Small intestine (tissue), 16 donors: ENCODE measurements at places on chromosomes 6 and 20.
A peak's percentile ranks its signal among the peaks of the same experiment; 100 is the strongest.

DNA sequence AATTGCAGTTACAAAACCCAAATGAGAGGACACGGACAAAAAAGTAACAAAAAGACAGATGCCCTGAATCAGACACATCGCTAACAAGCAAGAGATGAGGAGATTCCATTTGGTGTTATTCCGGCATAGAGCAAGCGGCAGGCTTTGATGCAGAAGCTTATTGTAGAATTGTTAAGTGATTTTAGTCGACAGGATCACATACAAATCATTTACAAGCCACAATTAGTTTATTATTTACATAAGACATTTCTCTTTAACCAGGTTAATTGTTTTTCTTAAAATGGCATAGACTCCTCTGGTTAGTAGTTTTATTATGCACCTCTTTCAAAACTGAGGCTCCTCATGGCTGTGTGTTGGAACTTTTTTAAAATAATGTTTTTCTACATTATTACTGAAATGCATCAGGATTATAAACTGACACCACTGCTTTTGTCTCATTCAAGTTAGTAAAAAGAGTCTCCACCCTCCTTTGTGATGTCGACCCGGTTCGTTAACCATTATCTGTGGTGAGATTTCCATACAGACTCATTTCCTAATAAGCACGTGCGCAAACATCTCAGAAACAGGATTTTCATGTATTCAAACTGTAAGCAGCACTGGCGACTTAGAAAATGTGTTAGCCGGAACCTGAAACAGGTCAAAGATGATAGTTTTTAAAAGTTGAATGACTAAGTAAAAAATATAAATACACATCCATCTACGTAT lies 119.8 kb downstream of the COL12A1 start:
- no peak for DNase-seq

DNA sequence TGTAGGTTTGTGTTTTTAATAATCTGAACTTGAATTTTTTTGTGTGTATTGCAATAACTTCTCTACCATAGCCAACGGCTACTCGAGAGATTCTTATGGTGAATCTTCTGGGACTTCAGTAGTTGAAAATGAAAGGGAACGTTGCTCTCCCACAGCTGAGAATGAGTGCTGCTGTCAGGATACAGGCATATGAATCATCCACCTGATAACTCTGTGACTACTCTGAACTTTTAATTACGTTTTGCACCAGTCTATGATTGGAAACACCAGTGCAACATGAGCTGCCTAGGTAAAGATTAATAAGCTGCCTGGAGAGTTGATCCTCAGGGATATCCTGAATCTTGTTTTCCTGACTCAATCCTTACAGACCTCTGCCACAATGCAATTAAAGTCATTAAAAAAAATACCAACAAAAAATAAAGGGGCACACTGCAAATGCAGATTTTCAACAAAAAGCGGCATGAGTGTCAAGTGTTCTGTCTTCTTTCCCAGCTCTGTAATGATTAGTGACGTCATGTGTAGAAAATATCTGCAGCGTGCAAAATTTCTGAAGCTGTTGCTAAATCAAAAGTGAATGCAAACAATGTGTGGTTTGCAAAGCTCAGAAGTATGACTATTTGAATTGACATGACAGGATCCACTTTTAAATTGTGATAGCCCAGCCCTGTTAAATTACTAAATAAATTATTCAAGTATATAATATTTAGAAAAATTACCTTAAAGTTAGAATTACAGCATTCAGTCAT lies 432.2 kb downstream of the HTR1B start:
- DNase-seq, result no peak

DNA sequence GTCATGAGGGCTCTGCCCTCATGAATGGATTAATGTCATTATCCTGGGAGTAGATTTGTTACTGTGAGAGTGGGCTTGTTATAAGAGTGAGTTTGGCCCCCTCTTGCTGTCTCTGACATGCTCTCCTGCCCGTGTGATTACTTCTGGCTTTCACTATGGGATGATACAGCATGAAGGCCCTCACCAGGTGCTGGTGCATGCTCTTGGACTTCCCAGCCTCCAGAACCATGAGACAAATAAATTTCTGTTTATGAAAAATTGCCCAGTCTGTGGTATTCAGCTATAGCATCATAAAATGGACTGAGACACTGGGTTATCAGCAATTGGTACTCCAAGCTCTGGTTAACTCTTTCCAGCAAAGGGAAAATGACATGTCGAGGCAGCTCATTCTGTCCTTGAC lies 76.2 kb upstream of the MAP3K7 start:
- DNase-seq, result no peak

DNA sequence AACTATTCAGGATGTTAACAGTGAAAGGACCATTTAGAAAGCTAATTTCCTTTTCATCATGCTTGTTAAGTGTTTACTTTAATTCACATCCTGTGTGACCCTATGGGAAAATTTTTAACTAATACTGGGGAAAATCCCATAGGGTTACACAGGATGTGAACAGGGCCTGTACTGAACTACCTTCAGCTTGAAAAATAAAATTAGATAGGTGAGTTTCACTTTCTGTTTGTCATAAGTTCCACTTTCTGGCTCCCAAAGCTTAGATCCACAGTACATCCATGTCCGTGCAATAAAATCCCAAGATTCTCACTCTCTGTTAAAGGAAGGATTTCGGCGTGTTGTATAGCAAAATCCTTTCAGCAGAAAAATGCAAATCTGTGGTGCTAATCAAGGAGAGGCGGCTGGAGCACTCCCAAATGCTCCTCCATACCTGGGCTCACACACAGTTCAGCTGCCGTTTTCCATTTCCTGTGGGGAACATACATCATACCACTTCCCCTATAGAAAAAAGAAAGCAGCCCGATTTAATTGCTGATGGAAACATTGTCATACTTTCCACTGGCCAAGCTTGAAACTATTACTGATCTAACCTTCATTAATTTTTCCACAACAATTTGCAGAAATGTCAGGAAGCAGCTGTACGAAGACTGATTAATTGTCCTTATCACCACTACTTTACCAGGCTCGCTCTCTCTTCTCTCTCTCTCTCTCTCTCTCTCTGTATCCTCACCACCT lies 125.2 kb downstream of the HIVEP2 start:
- DNase-seq, result peak; percentile 56

DNA sequence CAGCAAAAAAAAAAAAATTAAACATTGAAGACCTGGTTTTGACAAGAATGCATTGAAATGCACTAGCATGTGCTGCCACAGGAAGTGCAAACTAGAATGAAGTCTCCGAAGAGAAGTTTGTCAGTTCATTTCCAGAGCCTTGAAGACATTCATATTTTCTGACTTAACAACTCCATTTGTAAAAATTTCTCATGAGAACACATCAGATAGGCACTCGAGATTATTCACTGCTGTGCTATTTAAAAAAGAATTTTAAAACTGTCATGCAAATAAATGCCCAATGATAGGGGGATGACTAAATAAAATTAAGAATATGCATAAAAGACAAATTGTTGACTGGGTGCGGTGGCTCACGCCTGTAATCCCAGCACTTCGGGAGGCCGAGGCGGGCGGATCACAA lies 394.6 kb upstream of the JARID2 start:
- no peak for DNase-seq
